ENCODE measurements at places on chromosomes 5 and 9.
A peak's percentile ranks its signal among the peaks of the same experiment; 100 is the strongest.

GRCh38 chr9:127705577-127706379, 1.0 kb upstream of the CFAP157 start:
- DNase-seq, result no peak

DNA sequence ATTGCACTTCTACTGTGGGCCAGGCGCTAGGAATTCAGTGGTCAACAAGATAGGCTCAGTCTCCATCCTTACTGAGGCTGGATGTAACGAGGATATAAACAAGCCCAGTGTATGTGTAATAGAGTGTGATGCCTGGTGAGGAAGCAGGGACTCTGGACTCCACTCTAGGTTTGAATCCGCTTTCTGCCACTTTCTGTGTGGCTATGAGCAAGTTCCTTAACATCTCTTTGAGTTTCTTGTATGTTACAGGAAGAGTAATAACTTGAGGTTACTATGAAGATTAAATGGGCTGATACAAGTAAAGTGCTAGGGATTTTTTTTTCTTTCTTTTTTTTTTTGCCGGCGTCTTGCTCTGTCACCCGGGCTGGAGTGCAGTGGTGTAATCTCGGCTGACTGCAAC, 12.4 kb downstream of the DOCK2 start:
- DNase-seq, result no peak

- no peak for DNase-seq
Measured at GRCh38 chr9:83919111-83919510, 2.1 kb downstream of the KIF27 start.

DNA sequence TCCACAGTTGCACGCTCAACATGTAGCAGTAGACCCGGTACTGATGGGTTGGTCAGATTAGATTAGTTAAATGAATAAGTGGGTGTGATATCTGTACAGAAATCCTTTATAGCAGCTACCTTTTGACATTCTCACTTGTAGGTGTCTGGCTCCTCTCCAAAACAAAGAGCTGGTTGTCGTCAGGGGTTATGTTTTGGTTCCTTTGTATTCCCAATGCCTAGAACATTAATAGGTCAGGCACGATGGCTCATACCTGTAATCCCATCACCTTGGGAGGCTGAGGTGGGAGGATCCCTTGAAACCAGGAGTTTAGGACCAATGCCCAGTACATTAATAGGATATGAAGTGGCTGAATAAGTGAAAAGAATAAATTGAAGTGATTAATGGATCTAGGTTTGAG, 182.1 kb downstream of the SNCAIP start:
- DNase-seq, result no peak

DNA sequence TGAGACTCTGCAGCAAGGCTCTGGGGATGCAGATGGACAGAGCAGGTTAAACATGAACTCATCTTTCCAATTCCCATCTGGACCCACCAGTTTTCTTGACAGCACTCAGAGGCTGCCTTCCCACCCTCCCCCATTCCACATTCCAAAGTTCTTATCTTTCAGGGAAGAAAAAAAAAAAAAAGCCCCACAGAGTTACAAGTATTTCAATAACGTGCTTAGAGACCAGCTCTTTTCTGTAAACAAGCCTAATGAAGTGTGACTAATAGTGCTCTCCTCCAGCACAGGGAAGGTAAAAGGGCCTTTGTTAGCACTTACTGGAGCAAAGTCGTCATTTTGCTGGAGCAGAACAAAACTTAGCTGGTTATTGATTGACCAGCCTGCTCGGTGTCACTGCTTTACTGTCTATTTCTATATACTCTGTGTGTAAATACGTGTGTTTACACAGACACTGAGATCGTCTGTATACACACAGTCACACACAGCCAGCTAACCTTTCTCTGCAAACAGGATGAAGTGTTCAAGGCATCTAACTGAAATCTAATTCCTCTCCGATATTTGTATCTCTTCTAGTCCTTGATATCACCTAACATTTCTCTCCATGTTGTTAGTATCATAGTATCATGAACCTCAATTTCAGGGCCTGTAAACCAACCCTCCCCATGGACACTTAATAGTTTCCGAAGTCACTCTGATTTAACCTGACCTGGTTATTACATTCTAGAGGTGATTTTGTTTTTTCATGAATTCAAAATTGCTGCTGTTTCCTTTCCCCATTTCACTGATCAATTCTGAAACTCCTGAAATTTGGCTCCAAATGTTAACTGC, 84.9 kb downstream of the ZNF608 start:
- DNase-seq, result no peak

DNA sequence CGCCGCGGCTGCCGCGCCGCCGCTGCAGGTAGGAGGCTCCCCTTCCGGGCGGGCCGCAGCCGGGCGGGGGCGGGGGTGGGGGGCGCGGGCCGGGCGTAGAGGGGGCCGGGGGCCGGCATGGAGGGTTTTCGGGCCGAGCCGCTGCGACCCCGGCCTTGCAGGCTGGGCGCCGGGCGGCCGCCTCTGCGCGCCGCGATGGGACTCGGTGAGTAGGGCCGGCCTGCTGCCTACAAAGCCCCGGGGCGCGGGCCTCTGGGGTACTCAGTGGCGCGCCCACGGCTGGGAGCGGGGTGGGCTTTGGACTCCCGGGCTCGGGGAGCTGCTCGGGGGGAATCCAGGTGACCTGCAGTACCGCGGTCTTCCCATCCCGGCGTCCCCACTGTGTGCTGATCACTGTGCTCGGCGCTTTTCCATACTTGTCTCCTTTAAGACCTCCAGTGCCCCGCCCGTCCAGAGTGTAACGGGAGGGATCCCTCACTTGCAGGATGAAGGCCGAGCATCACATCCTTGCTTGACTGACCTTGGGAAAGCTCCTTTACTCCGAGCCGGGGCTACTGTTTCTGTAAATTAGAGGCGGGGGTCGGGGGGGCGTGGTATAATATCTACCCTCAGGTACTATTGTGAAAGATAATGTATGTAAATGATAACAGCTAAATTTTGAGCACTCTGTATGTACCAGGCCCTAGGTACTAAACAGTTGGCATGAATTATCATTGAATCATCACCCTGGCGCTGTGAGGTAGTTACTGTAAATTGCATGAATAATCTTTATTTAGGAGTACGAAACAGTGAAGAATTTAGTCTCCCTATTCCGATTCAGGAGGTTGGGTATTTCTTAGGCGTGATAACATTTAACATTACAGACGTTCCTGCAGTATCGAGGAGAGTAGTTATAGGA, 672 bp downstream of the MSANTD3 start:
- peak; percentile 72 for DNase-seq

DNA sequence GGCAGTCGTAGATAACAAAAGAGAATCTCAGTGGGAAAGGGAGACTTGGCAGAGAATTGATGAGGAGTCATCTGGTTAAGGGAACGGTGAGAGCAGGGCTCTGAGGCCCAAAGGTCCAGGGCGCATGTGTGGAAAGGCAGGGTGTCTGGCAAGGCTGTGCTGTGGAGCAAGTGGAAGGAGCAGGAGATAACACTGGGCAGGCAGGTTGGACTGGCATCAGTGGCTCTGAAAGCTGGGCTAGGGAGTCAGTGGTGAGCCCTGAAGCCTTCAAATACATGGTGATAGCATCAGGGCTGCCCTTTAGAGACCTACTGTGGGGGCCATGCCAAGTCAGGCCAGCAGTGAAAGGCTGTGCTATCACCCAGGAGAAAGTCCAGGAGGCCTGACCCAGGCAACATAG, 131.3 kb downstream of the GABBR2 start:
- DNase-seq, result no peak

GRCh38 chr5:164357395-164358033, 852.1 kb downstream of the MAT2B start:
- no peak for DNase-seq

DNA sequence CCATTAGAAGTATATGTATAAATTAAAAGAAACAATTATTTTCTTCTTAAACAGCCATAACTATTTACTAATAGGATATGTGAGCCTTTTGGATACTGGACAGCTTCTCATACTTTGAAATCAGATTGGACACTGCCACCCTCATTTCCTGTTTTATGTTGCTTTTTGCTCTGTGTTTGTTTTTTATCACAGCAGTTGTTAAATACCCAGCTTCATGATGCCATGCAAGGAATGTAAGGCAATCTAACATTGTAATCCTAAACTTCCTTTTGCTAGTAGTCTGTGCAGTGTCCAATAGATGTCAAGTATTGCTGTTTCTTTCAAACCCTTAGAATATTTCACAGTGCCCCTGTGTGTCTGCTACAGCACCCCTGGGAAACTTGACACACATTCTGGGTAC, 56.2 kb downstream of the CNTLN start:
- DNase-seq, result no peak

- DNase-seq, result no peak
Measured at GRCh38 chr9:11063263-11063662, 450.5 kb upstream of the PTPRD start.

GRCh38 chr9:129097671-129098306, 12.8 kb downstream of the CRAT start:
- no peak for DNase-seq

- no peak for DNase-seq
Measured at GRCh38 chr5:151670083-151670686, 16.5 kb downstream of the SPARC start.

GRCh38 chr9:115300116-115300515, 182.2 kb upstream of the TNC start:
- no peak for DNase-seq

DNA sequence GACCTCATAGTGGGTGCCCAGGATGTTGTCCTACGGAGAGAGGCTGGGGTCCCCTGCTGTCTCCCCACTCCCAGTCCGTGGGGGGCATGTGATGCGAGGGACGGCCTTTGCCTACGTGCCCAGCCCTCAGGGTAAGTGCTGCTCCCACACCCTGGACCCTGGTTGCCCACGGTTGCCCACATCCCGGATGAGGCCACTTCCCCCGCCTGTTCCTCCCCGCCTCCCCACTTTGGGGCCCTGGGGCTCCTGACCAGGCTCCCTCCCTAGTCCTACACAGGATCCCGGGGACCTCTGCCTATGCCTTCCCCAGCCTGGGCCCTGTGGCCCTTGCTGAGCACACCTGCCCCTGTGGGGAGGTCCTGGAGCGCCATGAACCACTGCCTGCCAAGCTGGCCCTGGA, 1.5 kb downstream of the SLC34A1 start:
- no peak for DNase-seq

GRCh38 chr9:16252616-16253015, 617.9 kb downstream of the BNC2 start:
- no peak for DNase-seq

DNA sequence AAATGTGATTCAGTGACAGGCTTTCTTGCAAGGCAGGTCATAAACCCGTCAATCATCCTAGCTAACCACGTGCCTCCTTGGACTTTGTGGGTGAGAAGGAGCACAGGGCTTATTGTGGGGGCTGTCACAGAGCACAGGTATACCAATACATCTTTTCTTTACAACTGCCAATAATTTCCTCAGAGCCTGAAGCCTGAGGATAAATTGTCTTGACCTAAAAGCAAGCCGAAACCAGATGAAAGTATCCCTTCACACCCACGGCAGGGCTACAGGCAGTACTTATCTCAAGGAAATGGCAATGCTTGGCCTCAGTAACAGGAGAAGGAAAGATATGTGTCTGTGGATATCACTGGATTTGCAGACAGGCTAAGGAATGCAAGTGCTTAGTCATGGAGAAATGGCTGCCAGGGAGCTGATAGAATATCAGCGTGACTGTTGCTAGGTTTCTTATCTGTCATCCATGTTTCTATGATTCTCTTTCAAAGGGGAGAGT, 90.3 kb upstream of the ZNF366 start:
- no peak for DNase-seq

DNA sequence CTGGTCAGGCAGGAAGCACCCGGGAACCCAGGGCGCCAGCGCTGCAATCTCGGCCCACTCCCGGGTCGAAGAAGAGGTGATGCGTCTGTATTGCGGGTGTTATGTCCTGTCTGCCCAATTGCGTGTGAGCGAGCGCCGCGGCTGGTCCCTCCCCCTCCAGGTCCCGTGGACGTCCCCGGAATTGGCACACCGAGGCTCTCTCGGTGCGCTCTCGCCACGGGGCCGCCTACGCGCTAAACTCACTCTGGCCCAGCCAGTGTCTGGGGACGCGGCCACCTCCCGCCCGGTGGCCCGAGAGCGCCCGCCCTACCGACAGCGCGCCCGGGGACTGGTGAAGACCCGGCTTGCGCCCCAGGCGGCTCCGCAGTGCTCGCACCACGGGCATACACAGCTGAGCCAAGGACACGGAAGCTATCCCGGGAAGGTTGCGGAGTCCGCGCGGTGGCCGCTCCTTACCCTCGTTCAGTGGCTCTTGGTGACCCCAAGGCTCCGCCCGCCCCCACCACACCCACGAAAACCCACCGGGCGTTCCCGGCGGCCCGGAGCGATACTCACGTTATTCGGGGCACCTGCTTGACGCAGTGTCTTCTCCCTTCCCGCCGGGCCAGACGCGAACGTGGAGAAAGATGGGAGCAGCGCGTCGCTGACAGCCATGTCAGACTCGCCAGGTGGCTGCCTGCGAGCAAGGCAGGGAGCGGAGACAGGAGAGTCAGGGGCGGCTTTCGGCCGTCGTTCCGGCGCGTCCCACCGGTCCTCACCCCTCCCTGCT, 1.0 kb downstream of the KLF4 start:
- DNase-seq, result peak; percentile 84

- DNase-seq, result no peak
Measured at GRCh38 chr5:113166852-113167366, 190.3 kb downstream of the DCP2 start.

DNA sequence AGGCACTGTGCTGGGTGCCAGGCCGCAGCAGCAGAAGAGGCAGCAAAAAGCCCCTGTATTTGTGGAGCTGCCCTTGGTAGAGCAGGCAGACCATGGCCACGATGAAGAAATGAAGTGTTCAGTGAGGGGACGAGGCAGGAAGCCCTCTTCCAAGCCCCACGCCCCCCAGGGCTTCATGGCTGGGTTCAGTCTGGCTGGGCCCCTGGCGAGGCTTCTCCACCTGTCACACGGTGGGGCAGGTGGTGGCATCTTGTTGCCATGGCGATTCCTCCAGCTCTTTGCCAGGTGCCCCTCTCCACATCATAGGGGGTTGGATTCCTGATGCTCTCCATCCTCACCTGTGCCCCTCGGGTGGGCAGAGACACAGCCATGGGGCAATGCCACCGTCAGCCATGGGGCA, 21.5 kb downstream of the ADGRD2 start:
- DNase-seq, result no peak

DNA sequence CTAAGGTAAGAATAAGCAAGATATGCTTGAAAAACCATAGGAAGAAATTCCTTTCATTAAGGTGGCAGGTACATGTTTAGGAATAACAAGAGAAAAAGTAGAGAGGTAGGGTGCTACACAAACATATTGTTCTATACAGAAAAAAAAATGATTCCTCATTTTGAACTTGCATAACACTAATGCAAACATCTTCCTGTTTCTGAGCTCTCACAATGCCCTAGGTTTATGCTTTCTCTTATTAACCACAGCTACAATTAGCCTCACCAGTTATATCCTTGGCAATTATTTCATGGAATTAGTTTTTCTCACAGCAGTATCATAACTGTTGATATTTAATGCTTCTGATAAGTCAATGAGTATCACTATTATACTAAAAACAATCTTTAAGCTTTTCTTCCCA, 20.7 kb downstream of the CEMIP2 start:
- no peak for DNase-seq

DNA sequence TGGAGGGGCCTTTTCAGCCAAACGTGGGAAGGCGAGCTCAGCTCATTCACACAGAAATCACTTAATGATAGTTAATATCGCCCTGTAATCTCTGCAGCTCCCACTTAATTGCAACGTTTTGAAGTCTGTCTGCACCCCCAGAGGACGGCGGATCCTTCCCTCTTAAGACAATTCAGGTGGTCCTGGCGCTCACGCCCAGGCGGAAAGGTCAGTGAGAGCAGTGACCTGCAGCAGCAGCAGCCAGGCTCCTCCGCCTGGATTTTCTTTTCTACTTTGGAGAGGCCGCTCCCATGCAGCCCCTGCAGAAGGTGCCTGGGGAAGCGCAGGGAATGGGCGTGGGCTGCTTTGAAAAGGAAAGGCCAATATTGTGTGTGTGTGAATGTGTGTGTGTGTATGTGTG, 400.9 kb upstream of the IRX1 start:
- no peak for DNase-seq

Measured in left forelimb (tissue), 1 donor.